CD14-positive monocyte (primary cell): ENCODE measurements at places on chromosomes 12 and 14. TPM values are rescaled to one million over a fixed set of nuclear protein-coding genes. Genes with fewer than 3 reads are reported as not detected.

GRCh38 chr14:58637391-58638230 lies at the start of gene DACT1:
TSS of gene DACT1 (plus strand) at chr14:58637962. CDS start at chr14:58638203, 241 bp downstream.
- DNase-seq, result peak; percentile 13

DNA sequence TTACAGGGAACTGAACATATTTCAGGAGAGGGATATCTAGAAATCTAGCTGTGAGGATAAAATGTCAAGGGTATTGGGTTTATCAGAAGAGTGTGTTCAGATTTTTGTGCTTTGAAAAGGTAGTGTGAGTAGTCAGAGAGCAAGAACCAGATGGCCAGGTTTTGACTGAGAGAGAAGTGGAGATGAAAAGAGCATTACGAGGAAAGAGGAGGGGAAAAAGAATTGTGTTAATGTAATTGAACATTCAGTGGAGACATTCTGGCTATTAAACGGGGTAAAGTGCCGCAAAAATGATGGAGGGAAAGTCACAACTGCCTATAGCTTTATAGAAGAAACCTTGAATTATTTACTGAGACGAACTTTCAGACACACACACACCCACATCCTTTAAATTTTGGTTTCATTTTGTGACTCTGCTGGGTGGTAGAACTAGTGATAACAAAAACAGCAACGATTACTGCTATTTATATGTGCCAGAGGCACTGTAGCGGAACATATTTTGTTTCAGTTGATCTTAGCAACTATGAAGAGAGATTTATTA lies 213.6 kb downstream of the ERC1 start:
- DNase-seq, result no peak

KCNH3 gene
- polyA plus RNA-seq, result 3.3 TPM

GRCh38 chr12:64679487-64680001 lies 69.2 kb downstream of the RASSF3 start:
- DNase-seq, result peak; percentile 65

DNA sequence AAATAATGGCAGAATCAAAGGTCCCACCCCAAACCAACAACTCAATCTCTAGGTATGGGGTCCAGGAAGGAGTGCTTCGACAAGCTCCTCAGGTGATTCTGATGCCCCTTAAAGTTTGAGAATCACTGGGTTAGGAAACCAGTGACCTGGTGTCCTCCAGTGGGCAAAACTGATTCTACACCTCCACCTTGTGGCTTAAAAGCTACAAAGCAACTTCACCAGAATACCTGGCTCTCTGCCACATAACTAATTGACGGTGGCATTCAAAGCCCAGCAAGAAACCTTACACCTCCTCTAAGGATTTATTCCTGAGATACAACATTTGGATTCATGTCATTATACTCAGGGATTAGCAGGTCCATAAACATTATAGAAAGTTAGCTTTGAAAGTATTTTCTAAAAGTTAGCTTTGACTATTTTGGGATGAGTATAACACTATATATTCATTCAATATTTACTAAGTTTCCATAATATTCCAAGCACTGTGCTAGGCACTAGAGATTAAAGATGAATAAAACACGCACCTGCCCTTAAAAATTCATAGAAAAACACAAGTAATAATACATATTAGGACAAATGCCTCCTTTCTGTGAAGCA lies 45.4 kb downstream of the DCAF5 start:
- DNase-seq, result peak; percentile 40

DIO2 gene
- not detected for polyA plus RNA-seq

GRCh38 chr12:442235-442884 lies 17.4 kb upstream of the B4GALNT3 start:
- peak; percentile 15 for DNase-seq

DNA sequence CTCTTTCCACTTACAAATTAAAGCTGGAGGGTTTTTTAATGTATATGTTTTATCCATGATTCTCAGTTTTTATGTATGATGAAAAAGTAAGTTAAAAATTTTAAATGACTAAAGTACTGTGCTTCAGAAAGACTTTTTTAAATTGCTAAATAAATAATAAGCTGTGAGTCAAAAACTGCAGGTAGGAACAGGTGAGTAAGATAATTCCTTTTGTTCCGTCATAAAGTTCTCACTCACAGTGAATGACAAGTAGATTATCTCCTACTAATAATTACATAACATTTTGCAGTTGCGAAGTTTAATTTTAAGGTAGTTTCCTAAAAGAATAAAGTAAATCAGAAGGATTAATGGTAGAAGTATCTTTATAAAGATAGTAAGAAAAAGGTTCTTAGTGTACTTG lies 78.0 kb downstream of the PRKCH start:
- no peak for DNase-seq

DNA sequence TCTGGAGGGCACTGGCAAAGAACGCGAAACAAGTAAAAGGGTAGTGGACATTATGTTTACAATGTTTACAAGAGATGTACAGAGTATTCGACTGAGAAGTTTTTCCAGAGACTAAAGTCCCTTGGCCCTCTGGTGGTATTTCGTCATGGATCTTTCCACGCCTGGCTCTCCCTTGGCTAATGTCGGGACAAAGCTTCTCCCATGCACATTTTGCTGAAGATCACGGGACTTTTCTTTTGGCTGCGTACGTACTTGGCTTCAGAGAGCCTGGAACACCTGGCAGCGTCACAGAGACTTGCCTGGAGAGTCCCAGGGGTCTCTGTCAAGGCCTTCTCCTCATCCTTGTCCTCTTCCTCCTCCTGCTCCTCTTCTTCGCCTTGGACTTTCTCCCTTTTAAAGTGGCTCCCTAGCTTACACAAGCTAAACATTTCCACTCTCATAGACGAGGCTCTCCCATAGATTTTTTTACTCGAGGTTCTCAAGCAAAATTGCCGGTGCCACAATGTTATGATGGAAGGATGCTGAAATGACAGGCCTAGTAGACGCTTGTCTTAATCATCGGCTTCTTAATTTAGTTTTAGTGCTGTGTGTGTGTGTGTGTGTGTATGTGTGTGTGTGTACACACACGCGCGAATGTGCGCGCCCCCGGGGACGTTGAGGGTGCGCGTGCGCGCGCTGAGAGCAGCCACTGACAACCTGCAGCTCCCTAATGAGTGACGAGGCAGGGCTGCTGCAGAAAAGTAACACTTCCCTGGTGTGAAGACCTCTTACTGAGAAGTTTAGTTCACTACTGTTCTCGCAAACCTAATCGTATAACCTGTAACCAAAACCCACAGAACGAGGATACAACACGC lies 4.9 kb upstream of the FOXG1 start:
- no peak for DNase-seq

DNA sequence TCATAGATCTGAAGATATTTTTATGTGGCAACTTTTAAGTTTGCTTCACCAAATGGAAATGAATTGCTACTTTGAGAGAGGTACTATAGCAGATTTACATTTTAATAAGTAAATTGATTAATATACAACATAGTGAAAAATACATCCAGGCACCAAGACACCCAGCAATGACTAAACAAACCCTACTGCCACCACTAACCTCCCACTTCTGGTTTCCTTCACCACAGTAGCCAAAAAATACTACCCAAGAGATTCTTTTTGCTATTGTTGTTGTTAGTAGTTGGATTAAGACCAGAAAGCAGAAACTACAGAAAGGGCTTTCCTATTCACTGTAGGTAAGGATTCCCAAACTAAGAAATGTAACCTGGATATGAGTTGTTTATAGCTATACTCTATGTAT lies 54.1 kb downstream of the COCH start:
- DNase-seq, result no peak

GRCh38 chr12:123369229-123369628 lies 4.6 kb upstream of the SBNO1 start:
- DNase-seq, result no peak

FLRT2 gene
- polyA plus RNA-seq, result not detected

DNA sequence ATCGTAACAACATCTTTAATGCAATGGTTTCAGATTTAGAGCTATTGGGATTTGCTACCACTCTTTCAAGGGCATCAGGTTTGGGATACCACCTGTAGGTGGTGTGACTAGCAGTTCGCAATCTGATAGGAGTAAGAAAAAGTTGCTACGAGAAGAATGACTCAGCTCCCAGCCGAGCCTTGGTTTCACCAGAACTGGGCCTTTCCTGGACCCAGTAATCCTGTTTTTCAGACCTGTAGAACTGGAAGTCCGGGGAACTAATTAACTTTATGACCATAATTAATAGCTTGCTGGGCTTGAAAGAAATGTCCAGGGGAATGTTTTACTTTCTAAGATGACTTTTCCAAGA lies 770 bp downstream of the ABHD4 start:
- DNase-seq, result peak; percentile 64

GRCh38 chr14:52473557-52473956 lies 78.7 kb downstream of the TXNDC16 start:
- peak; percentile 36 for DNase-seq

DNA sequence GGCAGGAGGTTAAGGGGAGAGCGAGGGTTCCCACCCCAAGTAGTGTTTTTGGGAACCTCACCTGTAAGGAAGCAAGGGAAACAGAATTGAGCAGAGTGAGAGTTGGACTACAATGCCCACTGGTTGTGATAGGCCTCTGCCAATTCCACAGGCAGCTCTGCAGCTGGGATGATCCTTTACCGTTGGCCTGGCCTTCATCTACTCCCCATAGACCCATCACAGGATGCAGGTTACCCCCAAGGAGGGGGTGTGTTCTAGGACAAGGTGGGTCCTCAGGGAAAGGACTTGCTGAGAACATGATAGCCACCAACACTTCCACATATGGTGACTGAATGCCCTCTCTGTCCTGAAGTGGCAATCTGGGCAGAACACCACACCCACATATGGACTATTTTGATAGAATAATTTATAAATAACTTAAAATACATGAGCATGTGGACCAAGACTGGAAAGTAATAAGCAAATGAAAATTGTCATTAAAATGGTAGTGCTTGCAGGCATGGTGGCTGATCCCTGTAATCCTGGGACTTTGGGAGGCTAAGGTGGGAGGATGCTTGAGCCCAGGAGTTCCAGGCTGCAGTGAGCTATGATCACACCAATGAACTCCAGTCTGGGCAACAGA lies 8.4 kb downstream of the PHLDA1 start:
- no peak for DNase-seq

- DNase-seq, result no peak
Observed at GRCh38 chr14:72613231-72613974, 280.5 kb downstream of the DPF3 start.

DNA sequence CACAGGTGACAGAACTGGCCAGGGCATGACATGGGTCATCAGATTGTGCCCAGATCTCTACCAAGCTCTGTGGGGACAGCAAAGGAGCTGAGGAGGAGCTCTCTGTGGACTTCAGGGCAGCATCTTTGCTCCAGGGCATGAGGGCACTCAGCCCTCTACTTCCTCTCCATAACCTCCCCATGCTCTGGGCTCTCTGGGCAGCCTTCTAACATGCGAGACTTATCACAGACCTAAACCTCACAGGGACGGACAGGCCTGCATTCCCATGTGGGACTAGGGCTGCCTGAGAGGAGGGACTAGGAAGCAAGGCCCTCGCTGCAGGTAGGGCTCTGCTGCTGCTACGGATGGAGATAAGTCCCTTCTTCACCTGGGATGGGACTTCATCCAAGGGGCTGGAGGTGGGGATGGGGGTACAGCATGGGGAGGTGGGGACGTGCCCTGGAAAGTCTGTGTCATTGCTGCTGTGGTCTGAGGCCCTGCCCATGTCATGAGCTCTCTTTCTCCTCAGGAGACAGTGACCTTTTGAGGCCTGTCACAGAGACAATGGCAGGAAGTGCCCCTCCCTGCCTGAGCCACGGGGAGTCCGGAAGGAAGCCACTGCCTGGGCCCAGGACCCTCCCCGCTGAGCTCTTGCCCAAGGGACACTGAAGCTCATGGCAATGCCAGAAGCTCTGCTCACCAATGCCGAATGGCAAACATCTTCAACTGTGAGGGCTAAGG lies 44.1 kb downstream of the PITPNM2 start:
- DNase-seq, result peak; percentile 83

DNA sequence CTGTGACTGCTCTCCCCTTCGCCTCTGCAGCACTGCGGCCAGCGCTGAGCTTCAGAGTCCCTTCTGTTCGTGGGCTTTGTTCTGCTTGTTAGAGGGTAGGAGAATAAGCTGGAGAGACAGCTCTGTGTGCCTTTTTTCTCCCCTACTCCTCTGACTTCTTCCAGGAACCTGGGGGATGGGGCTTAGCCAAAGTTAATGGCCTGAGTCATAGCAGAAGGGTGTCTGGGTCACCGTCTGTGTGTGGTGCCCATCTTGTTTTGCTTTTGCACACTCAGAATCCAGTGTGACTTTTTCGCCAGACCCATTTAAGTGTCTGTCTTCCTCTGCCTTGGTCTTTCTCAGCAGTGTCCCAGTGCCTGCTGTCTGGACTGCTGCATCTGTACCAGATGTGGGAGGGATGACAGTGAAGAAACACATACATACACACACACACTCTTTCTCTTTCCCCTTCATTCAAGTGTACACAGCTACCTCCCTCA lies 3.0 kb downstream of the KIF5A start:
- no peak for DNase-seq

DNA sequence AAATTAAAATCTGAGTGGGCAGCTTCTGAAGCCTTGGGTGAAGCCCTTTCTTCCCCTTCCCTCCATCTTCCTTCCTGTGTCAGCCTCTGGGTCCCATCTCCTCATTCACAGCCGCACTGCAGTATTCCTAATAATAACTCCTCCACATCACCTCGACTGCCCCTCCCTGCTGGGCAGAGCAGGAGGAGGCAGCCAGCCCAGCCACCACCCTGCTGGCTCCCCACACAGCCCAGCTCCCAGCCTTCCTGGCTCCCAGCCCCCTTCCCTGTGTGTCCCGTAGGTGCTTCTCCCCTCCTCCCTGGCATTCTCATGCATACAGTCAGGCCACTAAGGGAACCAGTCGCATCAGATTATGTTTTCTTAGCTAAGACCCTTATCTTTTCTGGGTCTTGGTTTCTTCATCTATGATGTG lies 3.7 kb downstream of the IFFO1 start:
- no peak for DNase-seq
